NCI-H510A (cell line): ENCODE measurements at places on chromosomes 4 and X.
A peak's percentile ranks its signal among the peaks of the same experiment; 100 is the strongest.

DNA sequence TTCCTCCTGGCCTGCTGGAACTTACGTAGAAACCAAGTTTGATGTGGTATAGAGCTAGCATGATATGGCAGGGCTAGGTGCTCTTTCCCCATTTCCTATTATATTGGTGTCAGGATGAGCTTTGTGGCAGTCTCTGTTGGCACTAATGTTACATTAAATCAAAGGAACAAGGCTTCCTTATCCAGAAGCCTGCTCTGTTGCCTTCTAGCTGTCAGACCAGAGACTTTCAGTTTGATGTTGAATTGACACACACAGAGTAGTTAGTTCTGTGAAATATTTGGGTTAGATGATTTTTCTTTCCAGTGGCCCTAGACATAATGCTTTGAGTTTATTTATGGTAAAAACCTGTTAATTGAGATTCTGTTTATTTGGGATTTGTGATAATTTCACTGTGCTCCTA is 10.0 kb downstream of the CNKSR2 start:
- DNase-seq = no peak

DNA sequence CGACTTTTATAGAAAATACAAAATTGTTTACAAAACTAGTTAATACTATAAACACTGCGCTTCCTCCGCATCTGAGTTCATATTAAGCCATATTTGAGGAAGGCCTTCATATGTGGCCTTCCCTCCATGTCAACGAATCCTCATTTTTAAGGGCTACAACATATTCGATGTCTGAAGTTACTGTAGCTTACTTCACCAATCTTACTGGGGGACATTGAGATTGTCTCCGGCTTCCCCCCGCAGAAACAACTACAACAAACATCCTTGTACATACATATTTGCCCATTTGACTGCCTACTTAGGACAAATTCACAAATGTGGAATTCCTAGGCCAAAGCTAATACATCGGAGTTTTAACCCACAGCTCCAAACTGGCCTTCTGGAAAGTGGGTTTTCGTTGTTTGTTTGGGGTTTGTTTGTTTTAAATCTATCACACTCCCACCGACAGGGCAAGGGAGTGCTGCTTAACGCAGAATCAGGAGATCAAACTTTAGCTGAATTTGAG is 581 bp upstream of the FAM114A1 start:
- DNase-seq = no peak

DNA sequence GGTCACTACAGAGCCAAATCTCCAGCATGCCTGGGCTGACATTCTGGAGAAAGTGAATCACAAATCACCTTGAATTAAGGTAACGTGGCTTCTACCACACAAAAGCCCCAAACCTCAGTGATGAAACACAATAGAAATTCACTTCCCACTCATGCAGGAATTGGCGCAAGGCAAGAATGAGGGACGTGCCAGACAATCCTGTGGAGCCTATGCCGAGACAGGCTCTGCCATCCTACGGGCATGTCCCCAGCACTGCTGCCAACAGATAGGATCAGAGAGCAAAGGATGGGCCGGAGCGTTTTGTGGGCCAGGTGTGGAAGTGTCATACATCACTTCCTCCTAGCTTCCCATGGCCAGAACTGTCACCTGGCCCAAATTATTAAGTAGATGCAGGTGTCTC is 118.0 kb downstream of the IRF2 start:
- DNase-seq = no peak

DNA sequence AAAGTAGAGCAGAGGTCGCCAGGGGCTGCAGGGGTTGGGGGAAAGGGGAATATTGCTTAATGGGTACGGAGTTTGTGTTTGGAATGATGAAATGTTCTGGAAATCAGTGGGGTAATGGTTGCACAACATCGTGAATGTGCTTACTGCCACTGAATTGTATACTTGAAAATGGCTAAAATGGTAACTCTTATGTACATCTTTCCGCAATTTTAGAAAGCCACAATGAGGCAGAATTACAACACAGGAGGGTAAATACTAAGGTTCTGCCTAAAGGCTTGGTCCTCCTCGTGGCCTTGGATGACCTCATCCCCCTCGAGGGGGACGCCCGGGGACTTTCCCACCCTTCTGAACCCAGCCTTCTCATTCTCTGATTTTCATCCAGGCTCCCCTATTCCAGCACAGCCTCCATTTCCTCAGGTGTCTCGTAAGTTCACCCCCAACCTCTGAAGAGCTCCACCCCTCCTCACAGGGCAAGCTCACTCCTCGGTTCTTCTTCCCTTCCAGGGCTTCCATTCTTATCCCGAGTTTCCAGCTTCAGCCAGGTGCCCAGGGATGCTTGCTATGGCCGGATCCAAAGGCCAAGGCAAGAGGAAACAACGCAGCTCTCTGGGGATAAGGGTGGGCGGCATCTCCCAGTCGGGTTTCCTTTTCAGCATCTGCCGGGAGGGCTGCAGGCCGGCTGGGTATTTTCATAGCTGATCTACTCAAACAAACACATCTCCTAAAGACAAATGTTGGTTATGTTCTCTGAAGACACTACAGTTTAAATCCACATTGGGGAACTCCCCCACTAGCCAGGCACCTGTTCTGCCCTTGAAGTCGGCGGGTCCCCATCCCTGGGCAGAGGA is 71.3 kb upstream of the ACSL1 start:
- no peak for DNase-seq

DNA sequence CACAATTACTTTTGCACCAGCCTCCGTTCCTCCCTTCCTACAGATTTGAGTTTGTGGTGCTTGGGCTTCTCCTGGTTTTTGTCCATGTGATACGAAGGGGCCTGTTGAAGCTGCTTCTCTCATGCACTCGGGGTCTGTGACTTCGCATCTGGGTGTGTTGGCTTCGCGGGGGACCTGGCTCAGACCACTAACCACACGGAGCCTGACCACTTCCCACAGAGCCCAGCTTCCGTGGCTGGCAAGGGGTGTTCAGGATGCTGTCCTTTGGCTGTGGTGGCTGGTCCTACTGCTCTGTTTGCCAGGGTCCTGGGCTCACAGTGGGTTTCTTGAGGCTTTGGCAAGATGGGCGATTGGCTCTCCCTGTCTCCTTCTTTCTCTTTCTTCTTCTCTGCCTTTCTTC is 19.8 kb upstream of the XG start:
- DNase-seq = no peak

GRCh38 chrX:55312655-55313054 is 47.9 kb upstream of the PAGE3 start:
- no peak for DNase-seq

DNA sequence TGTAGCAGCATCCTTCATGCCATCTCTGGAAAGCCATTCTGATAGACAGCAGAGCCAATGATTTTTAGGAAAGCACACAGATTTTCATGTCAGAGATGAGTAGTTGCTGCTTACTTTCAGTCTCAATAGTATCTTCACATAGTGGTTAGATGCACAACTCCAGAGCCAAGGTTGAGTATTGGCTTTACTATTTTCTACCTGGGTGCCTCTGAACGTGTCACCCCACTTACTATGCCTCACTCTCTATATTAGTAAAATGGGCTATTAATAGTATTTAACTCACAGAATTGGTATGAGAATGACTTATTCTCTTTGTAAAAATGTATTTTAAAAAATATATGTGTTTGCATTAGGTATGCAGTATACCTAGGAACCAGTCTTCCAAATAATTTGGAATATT is 108.8 kb upstream of the STIM2 start:
- no peak for DNase-seq

- no peak for DNase-seq
Measured at GRCh38 chr4:147779451-147779850, 47.6 kb downstream of the ARHGAP10 start.

- DNase-seq = no peak
Measured at GRCh38 chrX:69033936-69034335, 131.3 kb downstream of the PJA1 start.

DNA sequence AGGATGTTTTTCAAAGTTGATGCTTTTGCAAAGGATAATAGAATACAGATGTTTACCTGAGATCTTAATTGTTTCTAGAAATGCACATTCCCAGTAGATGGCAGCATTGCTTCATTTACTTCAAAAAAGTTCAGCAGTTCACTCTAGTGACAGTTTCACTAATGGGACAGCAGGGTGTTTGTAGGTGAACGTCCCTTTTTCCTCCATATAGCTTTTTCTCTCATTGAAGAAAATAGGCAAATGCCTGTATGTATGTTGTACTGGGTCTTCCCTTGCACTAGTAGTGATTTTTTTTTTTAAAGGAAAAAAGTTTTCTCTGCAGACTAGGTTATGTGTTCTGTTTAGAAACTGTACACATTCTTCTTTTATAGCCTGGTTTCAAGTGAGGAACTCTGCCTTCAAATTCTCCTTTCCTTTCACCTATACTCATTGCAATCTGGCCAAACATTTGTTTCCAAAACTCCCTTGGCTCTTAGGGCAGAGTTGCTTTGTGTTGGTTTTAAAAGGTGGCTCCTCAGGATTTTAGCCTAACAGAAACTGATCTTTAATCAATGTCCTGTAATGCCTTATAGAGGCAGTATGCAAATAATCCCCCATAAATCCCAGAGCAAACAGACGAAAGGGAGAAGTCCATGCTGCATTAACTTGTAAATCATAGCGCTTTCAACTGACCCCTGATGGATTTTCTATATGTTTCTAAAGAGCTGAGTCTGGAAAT is 86.3 kb downstream of the EGF start:
- DNase-seq = peak; percentile 4

DNA sequence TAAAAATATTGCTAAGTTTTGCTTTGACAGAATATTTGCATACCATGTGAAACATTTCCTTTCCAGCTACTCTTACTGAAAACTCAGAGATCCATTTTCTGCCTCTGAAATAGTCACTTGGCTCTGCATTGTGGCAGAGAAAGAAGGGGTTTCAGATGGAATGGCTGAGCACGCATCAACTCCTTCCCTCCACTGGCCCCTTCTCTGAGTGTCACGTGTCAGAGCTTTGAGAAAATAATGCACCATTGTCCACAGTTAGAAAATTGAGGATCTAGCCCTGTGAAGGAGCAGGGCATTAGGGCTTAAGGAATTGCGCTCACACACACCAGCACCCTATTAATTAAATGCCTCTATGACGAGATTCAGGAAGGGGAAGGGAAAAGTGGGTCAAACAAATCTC is 78.8 kb upstream of the FAT4 start:
- no peak for DNase-seq

DNA sequence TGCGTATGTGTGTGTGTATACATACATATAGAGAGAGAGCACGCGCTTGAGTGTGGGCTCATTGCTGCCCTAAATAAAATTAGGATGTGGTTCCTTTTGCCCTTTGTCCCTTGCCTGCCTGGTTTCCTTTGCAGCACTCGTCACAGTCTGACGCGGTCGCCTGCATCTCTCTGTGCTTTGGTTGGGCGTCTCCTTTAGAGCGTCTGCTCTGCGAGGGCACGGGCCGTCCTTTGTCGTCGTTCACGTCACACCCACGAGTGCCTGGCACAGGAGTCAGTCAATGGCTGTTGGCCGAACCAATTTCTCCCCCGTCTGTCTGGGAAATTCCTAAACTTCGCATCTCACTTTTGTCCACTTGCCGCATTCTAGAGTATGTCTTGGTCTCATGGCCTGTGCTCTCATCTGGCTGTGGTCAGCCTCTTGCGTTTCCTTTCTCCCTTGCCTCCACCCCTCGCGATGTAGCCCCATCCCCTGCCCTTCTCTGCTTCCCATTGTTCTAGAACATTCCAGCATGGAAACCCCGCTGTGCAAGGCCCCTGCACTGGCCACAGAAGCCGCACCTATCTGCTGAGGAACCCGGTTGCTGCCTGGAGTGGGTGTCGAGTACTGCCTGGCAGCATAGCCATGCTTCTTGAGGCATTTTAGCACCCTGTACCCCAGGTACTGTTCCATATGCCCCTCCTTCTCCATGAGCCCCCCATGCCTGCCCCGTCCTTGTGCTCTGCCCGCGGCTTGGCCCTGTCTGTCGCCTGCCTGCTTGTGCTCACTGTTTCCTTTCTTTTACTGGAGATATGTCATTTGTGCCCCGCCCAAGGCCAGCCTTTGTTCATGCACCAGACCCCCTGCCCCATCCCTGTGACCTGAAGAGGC is 8.0 kb downstream of the MAEA start:
- DNase-seq = no peak
